ENCODE measurements at places on chromosomes 7 and 10. TPM values are rescaled to one million over a fixed set of nuclear protein-coding genes. Genes with fewer than 3 reads are reported as not detected.

Gene RADIL
- total RNA-seq = 4.7 TPM

Gene RPEL1
- total RNA-seq = not detected

Gene COL13A1
- 4.9 TPM for total RNA-seq

Gene CDC14C
- not detected for total RNA-seq

Gene ASAH2B
- total RNA-seq = 4.8 TPM

Gene DGKB
- total RNA-seq = 0.99 TPM

Gene TMEM273
- 26.6 TPM for total RNA-seq

Gene LIPJ
- 0.39 TPM for total RNA-seq

Gene SYT15B
- 4.9 TPM for total RNA-seq

Gene AHCYL2
- total RNA-seq = 19.3 TPM

Gene SLC18A3
- not detected for total RNA-seq

Gene PNLIPRP3
- total RNA-seq = not detected

Gene NPY4R
- not detected for total RNA-seq

Gene NPFFR1
- 0.05 TPM for total RNA-seq

Gene ATG9B
- total RNA-seq = 0.55 TPM

Gene WDR86
- 4.3 TPM for total RNA-seq

Gene SPRN
- not detected for total RNA-seq

Gene NOS3
- 50.7 TPM for total RNA-seq

Gene GPR158
- total RNA-seq = 0.21 TPM

Gene ADRA2A
- 7.2 TPM for total RNA-seq

Gene CCDC3
- 32.4 TPM for total RNA-seq

Gene OPTN
- 49.9 TPM for total RNA-seq

Gene MBL2
- total RNA-seq = not detected

- DNase-seq = no peak
Measured at GRCh38 chr7:47806701-47807103, 141.6 kb downstream of the PKD1L1 start.

GRCh38 chr10:38600146-38600545 is 506.0 kb downstream of the ZNF37A start:
- no peak for DNase-seq

GRCh38 chr7:130360518-130360917 is 15.9 kb downstream of the CPA5 start:
- DNase-seq = no peak

GRCh38 chr7:7564323-7564780 is 2.3 kb upstream of the MIOS start:
- no peak for DNase-seq

DNA sequence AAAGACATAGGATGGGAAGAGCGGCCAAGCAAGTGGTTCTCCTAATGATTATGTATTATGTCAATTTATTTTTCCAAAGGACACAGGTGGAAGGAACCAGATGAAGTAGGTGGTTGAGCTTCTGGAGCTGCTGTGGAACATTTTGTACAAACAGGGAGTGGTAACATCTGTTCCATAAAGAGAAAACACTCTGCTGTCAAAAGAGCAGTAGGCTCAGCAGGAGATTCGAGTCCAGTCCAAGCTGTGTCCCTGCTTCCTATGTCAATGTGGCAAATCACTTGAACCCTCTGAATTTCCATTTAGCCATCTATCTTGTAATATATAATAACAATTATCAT is 448.0 kb upstream of the ANKRD30A start:
- no peak for DNase-seq

DNA sequence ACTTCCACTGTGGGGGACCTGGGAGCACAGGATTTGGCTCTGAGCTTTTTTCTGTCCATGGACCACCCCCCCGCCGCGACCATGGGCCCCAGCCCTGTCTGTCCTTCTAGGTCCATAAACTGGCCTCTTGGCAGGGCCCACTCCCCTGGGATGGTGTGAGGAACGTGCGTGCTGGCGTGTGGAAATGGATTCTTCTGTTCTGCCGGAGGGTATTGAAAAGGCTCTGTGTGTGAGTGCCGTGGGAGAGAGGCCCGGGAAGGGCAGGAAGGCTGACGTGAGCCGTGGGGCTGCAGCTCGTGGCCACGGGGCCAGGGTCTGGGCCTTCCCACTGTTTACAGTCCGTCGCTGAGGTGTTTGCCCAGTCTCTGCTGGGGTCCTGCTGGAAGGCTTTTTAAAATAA is 123.7 kb downstream of the GRK5 start:
- DNase-seq = no peak

- DNase-seq = no peak
Measured at GRCh38 chr10:132957981-132958882, 15.9 kb upstream of the CFAP46 start.

- no peak for DNase-seq
Measured at GRCh38 chr10:132538031-132538789, 623 bp downstream of the INPP5A start.

DNA sequence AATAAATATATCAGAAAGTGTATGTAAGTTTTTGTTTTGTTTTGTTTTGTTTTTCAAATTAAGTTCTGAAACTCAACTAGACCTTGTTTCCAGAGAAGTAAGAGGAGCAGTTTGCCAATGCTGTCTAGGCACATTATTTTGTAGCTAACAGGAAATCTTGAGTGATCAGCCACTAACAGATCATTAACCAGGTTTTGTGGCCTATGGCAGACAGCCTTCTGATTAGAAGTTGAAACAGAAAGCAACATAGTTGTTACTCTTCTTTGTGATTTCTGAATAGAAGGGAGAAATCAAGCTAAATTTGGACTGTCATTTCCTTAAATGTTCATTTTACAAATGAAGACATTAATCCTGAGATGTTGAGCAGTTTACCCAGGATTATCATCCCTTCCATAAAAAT is 142.6 kb downstream of the PLXDC2 start:
- no peak for DNase-seq

GRCh38 chr10:12846718-12847117 is 154.8 kb downstream of the CCDC3 start:
- no peak for DNase-seq

- no peak for DNase-seq
Measured at GRCh38 chr7:8205031-8205387, 57.0 kb downstream of the ICA1 start.

GRCh38 chr7:120060875-120061274 is 212.1 kb upstream of the KCND2 start:
- no peak for DNase-seq

DNA sequence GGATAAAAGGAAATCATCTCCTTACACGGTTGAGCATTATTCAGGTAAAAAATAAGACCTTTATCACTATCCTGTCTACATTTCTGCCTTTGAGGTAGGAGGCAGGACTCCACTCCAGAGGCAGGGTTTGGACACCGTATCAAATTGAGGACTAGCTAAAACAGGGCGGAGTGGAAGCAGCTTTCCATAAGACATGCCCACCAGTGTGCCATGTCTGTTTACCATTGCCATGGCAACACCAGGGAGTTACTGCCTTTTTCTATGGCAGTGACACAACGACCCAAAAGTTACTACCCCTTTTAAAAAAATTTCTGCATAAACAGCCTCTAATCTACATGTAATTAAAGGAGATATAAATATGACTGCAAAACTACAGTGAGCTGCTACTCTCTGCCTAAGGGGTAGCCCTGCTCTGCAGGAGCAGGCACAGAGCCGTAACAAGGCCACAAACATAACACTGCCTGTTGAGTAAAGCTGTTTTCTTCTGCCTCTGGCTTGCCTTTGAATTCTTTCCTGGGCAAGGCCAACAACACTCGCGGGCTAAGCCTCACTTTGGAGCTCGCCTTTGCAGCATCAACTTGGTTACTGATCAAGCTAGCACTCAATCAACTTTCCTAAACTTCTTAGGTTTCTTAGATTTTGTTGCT is 26.5 kb downstream of the DGKB start:
- DNase-seq = no peak

DNA sequence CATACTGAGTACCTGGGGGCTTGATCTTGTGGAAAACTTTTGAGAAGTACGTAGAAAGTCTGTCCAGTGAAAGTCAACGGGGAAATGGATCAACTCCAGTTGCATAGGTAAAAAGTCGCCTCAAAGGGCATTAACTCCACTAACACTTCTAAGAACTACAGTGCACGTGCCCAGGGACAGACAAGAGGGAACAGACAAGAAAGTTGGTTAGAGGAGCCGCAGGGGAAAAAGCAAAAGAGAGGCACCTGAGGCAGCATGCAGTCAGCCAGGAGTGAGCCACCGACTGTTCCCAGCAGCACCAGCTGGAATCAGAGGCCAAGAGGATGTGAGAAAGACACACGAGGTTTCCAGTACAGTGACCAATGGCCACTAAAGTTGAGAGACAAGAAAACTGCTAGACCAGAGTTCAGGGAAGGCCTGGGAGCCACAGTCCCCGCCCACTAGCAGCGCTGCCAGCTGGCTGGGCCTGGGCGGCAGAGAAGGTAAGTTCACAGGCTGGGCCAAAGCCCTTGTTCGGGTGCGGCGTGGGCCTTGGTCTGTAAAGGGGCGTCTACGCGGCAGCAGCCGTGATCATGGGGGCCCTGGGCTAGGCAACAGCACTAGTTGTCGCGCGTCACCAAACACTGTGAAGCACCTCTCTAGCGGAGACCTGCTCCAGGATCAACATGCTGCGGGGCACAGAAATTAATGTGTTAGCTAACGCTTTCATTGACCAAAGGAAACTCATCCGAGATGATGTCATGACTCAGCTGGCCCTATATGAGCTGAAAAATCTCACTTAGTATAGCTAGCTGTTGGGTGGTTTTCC is 14.0 kb downstream of the ITGB1 start:
- DNase-seq = no peak

GRCh38 chr7:43636093-43636492 is 53.2 kb downstream of the STK17A start:
- DNase-seq = peak; percentile 58

GRCh38 chr10:9188022-9188810 is 1133.7 kb downstream of the GATA3 start:
- no peak for DNase-seq

GRCh38 chr7:55588976-55589604 is 16.8 kb upstream of the VOPP1 start:
- DNase-seq = no peak

GRCh38 chr7:68421712-68422111 is 1176.6 kb upstream of the AUTS2 start:
- DNase-seq = no peak

DNA sequence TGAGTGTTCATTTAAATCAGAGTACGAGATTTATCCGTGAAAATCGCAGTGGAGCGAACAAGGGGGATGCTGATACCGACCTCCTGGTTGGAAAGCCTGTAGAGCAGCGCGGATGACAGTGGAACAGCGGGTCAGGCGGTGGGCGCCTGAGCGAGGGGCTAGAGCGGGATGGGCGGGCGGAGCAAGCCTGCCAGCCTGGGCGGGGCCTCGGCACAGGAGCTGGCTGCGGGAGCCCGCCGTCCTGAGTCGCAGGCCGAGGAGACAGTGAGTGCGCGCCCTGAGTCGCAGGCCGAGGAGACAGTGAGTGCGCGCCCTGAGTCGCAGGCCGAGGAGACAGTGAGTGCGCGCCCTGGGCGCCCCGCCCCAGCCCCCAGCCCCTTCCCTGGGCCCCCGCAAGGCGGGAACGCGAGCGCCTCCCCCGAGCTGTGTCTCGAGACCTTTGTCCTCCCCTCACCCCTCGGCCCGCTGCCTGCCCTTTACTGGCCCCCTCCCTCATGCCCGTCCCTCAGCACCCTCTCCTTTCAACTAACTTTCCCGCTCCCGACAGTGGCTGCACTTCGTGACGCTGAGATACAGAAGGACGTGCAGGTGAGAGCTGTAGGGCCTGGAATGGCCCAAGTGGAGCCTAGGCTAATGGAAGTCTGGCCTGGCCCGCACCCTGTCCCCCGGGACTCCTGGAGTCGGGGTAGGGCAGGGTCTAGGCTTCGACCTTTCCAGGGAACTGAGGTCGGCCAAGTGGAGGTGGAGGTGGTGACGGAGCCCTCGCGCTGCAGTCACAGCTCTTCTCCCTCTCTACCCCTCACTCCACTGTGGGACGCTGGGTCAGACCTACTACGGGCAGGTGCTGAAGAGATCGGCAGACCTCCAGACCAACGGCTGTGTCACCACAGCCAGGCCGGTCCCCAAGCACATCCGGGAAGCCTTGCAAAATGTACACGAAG is at the start of gene AS3MT:
TSS of gene AS3MT (plus strand) at position 213 of the 941 bp plus-strand sequence. CDS start at position 336, 123 bp downstream.
- DNase-seq = no peak

DNA sequence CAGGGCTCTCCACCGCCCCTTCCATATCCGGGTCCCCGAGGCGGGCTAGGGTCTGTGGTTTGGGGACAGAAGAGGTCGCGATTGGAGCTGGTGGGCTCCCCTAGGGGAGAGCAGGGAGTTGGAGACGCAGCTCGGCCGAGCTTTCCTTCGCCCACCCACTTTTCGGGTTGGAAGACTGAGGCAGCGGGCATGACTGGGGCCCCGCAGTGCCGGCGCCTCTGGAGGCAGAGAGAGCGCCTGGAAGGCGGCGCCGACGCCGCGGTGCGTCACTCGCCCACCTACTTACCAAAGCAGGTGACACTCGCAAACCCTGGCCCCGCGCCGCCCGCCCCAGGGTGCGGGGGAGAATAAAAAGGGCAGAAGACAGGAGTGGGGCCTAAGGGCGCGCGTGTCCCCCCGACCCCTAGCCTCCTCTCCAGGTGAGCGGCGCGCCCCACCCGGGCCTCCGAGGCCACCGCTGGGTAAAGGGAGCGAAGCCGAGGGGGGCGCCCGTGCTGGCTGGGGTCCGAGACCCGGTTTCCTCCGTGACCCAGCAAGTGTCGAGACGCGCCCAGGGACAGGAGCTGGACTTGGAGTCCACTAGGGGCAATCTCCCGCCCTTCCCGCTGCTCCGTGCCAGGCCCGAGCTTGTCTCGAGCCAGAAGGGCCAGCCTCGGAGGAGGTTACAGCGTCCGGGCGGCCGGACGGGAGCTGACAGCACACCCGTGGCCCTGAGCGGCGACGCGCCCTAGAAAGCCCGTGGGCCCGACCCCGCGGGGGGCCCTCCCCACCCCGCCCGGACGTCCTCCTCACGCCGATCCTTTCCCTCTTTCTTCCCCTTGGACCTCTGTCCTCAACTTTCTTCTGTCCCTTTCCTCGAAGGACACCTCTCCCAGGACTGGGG is 34.4 kb upstream of the GRID1 start:
- peak; percentile 69 for DNase-seq

GRCh38 chr10:124618470-124619073 is 125.6 kb downstream of the FAM53B start:
- DNase-seq = no peak

- no peak for DNase-seq
Measured at GRCh38 chr10:73093922-73094850, 2.5 kb downstream of the P4HA1 start.

DNA sequence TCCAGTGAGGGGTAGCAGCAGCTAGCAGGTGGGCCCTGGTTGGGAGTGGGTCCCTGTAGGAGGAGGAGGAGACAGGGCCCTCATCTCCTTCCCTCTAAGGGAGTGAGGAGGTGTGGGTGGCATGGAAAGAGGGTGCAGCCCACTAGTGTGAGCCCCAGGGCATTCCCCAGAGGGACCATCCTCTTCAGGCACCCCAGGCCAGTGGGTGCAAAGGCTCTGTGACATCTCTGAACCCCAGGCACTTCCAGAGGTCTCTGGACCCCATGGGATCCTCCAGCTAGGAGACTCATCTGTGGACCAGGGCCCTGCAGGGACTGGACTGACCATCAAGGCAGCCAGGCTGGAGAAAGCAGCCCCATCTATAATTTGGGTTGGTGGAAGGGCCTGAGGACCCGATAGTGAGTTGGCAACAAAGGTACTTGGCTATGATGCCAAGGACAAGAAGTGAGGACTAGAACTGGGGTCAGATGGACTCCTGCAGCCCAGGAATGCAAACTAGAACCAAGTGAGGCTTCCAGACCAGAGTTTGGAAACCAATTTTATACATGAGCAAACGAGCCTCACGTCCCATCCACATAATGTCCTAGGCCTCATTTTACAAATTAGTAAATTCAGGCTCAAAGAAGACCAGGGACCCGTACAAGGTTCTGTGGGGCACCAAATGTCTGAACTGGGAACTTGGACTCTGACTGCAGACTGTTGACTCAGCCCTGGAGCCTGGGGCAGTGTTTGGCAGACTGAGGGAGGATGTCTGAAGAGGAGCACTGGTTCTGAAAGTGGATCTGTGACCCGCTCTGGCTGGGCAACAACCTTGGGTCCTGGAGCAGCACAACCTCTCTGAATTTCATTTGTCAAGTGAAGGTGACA is 1.4 kb upstream of the VSTM4 start:
- no peak for DNase-seq
